ENCODE measurements at places on chromosomes 2 and 18.

- no peak for DNase-seq
These were observed 53.9 kb upstream of the CD302 start for GRCh38 chr2:159851941-159852340.

- DNase-seq, result no peak
These were observed 143.3 kb upstream of the TACR1 start for GRCh38 chr2:75342504-75343175.

DNA sequence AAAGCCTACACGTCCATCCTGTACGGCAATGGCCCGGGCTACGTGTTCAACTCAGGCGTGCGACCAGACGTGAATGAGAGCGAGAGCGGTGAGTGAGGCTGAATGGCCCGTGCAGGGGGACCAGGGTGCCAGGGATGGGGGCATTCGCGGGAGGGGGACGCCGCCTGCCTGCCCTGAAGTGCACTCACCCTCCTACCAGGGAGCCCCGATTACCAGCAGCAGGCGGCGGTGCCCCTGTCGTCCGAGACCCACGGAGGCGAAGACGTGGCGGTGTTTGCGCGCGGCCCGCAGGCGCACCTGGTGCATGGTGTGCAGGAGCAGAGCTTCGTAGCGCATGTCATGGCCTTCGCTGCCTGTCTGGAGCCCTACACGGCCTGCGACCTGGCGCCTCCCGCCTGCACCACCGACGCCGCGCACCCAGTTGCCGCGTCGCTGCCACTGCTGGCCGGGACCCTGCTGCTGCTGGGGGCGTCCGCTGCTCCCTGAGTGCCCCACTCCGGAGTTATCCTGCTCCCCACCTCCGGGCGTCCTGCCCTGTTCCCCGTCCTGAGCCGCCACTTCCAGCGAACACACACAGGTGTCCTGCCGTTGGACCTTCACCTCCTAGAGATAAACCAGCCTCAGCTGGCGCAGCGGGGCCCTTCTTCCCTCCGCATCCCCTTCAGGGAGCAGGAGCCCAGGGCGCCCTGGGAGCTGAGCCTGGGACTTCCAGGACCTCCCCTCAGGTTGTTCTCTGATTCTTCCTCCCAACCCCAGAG lies 2.9 kb downstream of the ALPI start:
- no peak for DNase-seq

GRCh38 chr2:69916106-69916505 lies 1.2 kb downstream of the MXD1 start:
- DNase-seq, result no peak

DNA sequence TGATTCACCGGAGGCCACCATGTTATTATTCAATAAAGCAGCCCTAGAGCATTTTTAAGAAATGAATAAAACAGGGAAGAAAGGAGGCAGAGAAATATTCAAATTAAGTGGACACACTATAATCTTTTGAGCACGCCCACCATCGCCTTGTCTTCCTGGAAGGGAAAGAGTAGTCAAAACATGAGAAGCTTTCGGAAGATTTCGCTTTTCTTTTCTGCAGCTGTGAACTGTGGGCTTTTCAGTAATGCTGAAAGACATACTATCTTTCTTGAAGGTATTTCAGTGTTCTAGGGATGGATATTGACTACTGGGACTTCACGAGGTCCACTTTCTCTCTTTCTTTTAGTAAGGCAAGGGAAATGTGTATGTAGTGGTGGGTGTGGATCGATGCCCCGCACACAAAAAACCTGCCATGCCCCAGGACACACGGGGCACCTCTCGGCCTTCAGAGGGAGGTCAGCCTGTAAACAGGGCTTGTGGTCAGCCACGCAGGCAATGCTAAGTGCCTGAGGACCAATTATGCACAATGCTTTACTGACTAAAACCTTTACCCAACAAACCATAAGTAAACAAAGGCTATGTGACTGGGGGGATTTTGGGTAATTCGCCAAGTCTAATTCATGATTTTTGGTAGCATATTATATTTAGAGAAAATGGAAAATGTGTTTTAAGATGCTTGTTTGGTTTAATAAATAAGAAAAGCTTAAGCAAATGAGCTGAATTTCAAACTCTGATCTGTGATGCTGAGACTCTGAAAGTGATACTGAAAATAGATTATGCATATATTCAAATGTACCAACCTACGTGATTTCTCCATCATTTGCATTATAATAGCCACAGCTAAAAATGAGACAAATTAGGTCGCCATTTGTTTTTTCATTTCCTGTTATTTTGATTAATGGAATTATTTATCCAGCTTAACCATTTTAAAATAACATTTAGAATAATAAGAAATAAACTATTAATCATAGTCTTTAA lies 130.5 kb downstream of the ZNF516 start:
- DNase-seq, result no peak

- DNase-seq, result no peak
These were observed 149.0 kb downstream of the MEIS1 start for GRCh38 chr2:66583881-66584280.

- no peak for DNase-seq
These were observed 685.7 kb upstream of the PIK3C3 start for GRCh38 chr18:41269294-41269693.

- peak; percentile 29 for DNase-seq
These were observed 78.0 kb downstream of the TMEM182 start for GRCh38 chr2:102839668-102840388.
